ENCODE measurements at places on chromosomes 1 and 21.

DNA sequence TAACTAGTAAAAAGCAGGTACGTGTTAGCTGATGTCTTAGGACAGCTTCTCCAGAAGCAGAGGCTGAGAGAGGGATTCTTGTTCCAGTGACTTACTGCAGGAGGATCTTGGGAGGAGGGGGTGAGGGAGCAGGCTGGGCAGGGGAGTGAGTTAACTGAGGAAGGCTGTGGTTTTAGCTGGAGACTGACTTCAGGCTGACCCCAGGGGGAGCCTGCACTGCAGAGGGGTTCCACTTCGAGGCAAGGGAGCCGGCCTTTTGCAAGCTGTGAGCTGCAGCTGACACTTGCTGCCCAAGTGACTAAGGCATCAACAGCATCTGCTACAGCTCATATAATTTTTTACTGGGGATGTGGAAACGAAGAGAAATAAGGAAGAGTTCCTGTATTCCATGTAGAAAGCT, 50.4 kb upstream of the SOD1 start:
- DNase-seq, result no peak

GRCh38 chr1:3188150-3188971, 119.4 kb downstream of the PRDM16 start:
- DNase-seq, result no peak

DNA sequence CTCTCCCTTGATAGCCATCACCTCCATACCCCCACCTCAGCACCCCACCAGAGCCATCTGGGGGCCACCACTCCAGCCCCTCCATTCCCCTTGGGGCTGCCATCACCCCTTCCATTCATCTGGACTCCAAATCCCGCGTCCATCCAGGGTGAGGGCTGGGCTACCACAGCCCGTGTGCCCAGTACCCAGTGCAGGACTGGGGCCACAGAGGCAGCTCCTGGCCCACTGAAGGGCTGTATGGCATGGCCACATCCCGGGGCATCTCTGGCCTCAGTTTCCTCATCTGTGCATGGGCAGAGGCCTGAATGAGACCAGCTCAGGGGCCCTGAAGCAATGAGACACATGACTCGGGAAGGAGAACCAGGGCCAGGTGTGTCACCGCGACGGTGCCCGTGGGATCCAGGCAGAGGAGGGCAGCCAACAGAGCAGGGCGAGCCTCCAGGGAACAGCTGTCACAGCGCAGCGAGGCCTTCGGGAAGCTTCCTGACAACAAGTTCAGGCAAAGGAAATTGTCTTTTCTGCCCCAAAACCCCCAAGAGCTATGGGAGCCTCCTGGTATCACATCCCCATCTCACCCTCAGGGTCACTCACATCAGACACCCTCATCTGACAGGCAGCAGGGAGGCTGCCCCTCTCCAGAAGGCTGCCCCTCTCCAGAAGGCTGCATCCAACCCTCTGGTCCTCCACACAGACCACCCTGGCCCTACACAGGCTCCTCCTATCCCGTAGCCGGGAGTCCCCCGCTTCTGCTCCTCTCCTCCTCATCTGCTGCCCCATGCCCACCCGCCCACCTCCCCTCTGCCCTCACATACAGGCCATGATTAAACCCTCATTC, 76.3 kb downstream of the MEGF6 start:
- no peak for DNase-seq

- no peak for DNase-seq
These were observed 14.7 kb downstream of the PFKL start for GRCh38 chr21:44314561-44314960.

- DNase-seq, result no peak
These were observed 10.2 kb upstream of the BECN2 start for GRCh38 chr1:241947354-241947753.

GRCh38 chr1:19514391-19514831, 29.1 kb upstream of the CAPZB start:
- no peak for DNase-seq

- no peak for DNase-seq
These were observed 1.0 kb downstream of the ARID1A start for GRCh38 chr1:26696654-26697430.

- no peak for DNase-seq
These were observed 885 bp downstream of the AHCYL1 start for GRCh38 chr1:109985247-109986053.

GRCh38 chr1:75640137-75640536, 29.2 kb upstream of the SLC44A5 start:
- DNase-seq, result no peak

DNA sequence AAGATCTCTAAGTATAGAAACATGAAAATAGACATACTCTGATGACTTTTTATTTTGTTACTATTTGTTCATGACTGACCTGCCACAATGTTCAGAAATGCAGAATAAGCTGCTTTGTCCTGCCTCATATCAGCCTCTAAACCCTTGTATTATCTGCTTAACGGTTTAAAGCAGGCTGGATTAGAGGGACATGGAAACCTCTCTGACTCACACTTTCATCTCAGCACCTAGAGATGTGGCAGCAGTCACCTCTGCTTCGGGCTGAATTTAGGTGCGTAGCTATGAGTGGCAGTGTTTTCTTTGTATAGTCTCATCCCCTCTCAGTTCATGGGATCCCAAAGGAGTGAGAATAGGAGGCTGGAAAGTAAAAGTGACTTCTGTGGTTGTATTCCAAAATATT, 255.4 kb downstream of the RGS7 start:
- DNase-seq, result no peak

DNA sequence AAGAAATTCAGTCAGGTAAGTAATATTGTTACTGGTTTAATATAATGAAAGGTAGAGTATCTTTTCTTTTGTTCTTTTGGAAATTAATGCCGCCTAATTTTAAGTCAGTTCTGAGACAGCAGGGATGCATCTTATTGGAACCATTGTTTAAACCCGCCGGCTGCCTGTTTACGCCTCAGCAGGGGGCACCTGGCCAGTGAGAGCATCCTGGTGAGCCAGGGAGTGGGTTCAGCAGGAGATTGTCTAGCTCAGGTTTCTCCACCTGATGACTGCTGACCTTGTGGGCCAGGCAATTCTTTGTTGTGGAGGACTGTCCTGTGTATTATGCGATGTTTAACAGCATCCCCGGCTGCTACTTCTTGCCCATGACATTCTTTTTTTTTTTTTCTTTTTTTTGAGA, 30.2 kb downstream of the CHAF1B start:
- no peak for DNase-seq

DNA sequence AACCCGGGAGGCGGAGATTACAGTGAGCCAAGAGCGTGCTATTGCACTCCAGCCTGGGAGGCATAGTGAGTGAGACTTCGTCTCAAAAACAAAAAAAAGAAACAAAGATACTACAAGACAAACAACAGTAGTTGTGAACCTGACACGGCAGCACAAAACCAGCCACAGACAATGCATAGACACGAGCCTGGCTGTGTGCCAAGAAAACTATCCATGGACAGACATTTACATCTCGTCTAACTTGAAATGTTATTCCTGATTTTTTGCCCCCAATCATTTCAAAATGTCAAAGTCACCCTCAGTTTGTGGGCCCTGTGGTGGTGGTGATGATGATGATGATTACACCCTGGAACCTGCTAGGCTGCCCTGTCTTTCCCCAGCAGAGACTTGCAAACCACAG, 6.3 kb downstream of the KLHL21 start:
- DNase-seq, result no peak

DNA sequence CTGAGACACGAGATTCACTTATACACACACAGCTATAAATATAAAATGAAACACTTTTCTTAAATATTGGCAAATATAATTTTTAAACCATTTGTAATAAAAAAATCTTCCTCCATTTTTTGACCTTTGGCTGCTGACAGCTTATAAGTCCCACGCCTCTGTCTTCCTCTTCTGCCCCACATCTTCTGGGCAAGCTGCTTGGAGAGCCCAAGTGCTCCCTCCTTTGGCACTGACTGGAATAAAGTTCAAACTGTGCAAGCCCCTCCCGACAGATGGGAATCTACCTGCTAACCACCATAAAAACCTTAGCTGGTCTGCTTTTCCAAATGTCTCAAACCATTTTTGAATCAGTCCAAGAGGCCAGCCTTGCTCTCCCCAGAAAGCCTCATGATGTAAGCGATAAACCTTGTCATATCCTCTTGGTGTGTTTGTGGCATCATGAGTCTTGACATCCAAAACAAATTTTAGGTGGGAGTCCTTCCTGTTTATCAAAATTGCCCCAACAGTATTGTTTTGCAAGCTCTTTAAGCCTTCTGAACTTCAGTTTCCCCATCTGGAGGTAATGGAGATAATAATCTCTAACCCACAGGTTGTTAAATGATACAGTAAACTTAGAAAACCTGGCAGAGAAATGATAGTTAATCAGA, 99.8 kb downstream of the SNX7 start:
- DNase-seq, result no peak

DNA sequence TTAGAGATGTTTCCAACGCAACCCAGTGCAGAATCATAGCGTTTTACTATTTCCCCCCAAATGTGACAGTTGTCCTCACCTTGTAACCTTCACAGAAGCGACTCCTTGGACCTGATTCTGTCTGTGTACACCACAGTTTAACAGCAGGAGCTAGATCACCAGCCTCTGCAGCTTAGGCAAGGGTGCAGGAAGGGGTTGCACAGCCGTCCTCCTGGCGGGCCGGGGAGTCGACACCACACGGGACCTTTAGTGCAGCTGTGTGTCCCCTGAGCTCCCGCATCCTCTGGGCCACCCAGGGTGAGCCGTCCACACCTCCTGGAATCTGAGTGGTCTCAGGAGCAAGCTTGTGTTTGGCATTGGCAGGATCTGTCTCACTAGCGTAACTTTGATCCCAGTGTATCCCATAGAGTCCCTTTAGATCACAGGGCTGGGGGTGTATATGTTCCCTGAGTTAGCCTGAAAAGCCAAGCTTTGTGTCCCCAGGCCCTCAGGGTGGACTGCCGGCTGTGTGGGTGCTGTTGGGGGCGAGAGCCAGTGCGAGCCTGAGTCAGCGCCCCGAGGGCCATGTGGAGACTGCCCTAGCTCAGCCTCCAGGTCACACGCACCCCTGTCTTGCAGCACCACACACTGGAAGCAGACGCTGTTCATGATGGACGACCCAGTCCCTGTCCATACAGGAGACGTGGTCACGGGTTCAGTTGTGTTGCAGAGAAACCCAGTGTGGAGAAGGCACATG, 27.5 kb downstream of the PRMT2 start:
- no peak for DNase-seq

DNA sequence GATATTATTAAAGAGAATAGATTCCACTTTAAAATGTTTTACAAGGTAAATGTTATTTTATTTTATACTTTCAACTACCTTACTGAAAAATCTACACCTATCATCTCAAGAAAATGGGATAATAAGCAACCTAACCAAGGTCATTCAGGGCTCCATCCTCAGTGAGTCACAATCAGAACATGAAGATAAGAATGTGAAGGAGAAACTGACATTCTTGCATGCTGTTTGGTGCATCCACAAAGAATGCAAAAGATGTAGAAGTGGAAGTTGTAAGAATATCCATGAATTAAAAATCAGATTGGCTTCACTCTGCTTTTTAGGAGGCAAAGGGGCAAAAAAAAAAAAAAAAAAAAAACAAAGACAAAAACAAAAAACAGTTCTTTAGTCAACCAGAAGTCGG, 6.5 kb downstream of the WARS2 start:
- no peak for DNase-seq

- no peak for DNase-seq
These were observed 89.0 kb downstream of the NFIA start for GRCh38 chr1:61171346-61171745.

DNA sequence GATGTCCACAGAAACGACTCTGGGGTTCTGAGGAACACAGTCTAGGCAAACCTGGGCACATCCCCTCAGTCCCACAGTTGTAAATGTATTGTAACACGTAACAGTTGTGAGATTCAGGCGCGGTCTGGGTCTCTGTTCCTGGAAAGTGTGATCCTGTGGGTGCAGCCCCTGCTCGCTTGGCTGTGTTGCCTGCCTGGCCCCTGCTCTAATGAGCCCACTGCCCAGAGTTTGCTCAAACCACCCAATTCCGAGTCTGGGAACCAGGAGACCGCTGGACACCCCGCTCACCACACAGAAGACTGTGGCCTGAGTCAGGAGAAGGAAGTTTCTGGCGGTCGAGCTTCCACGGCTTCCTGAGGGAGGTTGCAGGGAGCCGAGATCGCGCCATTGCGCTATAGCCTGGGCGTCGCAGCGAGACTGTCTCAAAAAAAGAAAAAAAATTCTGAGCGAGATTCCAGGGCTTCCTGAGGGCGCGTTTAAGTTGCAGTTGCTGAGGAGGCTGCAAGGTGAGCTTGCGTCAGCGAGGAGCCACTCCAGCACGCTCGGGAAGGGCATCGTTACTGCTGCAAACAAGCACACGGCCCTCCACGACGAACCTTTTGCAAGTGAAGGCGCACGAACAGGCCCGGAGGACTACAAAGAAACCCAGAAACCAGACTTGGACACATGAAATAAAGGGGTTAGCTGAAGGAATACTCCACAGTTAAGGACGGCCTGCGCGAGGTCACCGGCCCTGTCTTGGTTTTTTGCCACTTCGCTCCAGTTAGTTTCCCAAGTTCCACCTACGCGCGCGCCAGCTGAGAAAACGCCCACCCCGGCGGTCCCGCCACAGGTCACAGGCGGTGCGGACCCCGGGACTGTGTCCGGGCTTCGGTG, 1.1 kb downstream of the C21orf58 start:
- no peak for DNase-seq

GRCh38 chr1:53862507-53862906, 24.4 kb upstream of the NDC1 start:
- no peak for DNase-seq

DNA sequence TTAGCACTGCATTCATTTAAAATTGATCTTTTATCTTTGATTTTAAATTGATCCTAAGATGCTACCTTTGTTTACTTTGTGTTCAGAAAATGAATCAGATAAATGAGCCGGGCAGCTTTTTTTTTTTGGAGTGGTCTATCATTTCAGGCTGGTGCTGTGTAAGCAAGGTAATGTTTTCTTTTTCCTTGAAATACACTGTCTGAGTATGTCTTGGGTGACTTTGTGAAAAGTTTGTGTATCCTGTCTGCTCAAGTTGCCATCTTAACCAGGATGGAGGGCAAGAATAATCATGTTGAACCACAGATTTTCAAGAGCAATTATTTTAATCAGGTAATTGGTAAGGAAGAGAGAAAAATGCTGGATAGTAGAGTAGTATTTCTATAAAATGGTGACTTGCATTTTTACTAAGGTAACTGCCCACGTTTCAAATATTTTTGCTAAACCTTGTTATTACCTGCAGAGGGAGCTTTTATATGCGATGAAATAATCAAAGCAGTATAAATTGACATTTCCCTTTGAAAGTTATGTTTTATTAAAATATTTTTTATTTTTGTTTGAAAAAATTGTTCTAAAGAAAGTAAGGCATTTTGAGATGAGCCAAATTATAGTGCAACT, 11.1 kb downstream of the ADGRL2 start:
- DNase-seq, result no peak

DNA sequence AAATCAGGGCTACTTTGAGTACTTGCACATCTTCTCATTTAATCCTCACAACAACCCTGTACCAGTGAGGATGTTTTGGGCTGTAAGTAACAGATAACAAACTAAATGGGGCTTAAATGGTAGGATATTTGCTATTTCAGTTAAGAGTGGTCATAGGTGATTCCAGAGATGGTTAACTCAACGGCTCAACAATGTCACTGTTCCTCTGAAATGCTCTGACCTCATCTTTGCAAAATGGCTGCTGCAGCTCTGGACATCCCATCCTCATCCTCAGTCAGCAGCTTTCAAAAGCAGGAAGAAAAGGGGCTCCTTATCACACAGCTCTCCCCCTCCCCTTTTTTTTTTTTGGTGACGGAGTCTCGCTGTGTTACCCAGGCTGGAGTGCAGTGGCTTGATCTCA, 1.5 kb downstream of the LDLRAD2 start:
- DNase-seq, result no peak

Data from esophagus squamous epithelium (tissue), 5 donors.